ENCODE measurements at places on chromosomes 7 and 10.

DNA sequence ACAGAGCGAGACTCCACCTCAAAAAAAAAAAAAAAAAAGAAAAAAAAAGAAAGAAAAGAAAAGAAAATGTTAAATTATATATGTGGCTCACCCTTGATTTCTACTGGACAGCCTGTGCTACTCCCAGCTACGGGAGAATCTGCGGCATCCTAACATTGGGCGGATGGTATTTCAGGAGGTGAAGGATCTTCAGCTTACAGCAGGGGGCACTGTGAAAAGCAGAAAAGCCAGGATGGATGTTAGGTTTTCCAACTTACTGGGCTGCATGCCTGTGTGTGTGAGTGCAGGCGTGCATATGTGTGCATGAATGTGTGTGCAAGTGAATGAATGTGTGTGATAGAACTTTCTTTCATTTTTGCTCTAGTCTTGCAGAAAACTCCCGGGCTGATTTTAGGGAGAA, 1066.5 kb downstream of the TYW1 start:
- no peak for DNase-seq

- no peak for DNase-seq
Observed at GRCh38 chr10:3400348-3400747, 227.8 kb upstream of the PITRM1 start.

- no peak for DNase-seq
Observed at GRCh38 chr7:123492485-123492884, 41.9 kb downstream of the IQUB start.

DNA sequence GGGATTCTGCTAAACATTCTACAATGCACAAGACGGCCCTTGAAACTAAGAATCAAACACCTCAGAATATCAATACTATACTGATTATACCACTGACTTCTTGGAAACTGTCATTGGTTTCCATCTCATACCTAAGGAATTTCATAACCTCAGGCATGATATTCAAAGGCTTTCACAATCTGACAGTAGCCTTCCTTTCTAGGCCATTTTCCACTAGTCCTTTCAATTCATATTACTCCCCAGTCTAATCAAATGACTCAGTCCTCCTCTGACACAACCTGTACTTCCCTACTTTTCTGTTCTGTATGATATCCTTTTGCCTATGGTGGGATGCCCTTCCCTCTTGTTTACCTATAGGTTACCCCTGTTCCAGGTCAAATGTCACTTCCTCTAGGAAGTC, 48.3 kb downstream of the CSTF2T start:
- DNase-seq = no peak

- no peak for DNase-seq
Observed at GRCh38 chr10:30364345-30365268, 15.5 kb upstream of the MTPAP start.

GRCh38 chr10:28631896-28632583, 45.3 kb upstream of the BAMBI start:
- no peak for DNase-seq

- DNase-seq = no peak
Observed at GRCh38 chr10:82680608-82681007, 805.6 kb downstream of the NRG3 start.

DNA sequence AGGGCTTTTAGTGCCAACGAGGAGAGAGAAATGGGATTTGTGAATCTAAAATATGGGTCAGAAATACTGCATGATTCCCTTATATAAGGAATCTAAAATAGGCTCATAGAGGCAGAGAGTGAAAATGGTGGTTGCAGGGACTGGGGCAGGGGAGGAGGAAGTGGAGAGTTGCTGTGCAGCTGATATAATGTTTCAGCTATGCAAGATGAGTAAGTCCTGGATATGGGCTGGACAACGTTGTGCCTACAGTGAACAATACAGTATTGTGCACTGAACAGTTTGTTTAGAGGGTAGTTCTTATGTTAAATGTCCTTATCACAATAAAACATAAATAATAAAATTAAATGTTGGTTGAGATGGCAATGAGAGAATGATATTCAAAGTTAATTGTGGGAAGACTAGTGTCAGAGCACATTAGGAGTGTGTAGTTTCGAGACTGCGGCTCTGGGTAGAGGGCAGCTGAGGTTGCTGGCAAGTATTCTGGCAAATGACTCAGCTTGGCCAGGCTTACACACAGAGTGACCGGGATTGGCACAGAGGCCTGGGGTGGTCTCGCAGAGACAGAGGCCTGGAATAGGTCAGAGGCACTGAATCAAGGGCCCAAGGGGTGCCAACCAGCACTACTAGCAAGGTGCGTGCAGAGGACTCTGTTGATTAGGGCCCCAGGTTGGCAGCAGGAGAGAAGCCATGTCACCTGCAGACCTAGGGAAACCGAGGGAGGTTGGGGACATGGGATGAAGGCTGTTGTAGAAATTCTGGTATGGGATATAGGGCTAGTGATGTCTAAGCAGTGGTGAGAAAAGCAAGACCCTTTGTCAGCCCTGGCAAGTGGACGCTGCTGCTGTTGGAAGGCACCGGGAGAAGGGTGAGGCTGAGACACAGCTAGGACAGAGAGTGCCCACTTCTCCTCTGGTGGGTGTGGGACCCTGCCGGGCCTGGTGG, 2.8 kb upstream of the DEPP1 start:
- DNase-seq = no peak

GRCh38 chr7:116572036-116572435, 47.2 kb downstream of the CAV1 start:
- DNase-seq = no peak

DNA sequence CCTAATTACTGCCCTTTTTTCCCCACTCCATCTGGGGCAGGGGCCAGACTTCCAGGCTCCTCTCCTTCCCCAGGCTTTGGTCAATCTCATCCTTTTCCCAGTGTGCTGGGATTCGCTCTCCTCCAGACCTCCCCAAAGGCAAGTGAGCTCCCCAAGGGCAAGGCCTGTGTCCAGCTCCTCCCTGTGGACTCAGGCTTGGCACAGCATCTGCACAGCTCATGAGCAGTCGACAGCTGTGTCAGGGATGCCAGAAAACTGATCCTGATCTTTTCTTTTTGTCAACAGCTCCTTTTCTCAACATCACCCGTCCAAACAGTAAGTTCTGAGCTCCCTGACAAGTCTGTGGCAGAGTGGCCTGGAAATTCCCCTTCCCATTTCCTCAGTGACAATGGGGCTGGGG, 67.1 kb downstream of the C10orf120 start:
- no peak for DNase-seq

DNA sequence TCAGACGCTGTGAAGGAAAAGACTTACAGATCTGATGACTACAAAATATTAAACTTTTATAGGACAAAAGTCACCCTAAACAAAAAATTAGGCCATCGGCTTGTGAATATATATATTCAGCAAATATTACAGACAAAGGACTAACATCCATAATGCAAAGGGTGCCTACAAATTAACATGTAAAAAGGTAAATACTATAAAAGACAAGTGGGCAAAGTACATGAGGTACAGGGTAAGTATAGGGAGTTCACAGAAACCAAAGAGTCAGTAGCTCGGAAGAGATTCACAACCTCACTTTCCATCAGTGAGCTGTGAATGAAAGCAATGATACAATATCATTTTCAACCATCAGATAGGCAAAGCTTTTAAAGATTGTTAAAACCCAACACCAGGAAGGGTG, 16.7 kb upstream of the KLF14 start:
- no peak for DNase-seq

GRCh38 chr10:34719746-34720145, 95.3 kb downstream of the PARD3 start:
- DNase-seq = no peak

DNA sequence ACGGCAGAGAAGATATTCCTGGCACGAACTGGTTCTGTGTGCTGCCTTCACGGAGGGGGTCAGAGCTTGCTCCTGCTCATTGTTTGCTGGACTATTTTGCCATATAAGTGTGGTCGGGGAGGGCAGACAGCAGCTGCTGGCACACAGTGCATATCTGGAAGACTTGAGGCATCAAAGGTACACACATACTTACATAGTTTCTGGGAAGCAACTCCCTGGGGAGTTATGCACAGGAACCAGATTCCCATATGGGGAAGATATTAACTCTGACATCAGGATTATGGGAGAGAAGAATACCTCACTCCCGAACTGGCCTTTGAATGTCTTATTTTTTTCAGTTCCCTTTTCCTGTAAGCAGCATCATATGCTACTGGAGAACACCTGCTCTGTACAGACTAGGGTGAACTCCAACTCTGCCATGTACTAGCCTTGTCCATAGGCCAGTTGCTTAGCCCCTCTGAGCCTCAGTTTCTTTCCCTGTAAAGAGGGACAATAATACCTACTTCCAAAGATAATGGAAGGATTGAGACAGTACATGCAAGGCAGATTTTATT, 41.5 kb downstream of the LGI1 start:
- no peak for DNase-seq

- DNase-seq = no peak
Observed at GRCh38 chr10:86366902-86367151, 232 bp upstream of the GRID1 start.

DNA sequence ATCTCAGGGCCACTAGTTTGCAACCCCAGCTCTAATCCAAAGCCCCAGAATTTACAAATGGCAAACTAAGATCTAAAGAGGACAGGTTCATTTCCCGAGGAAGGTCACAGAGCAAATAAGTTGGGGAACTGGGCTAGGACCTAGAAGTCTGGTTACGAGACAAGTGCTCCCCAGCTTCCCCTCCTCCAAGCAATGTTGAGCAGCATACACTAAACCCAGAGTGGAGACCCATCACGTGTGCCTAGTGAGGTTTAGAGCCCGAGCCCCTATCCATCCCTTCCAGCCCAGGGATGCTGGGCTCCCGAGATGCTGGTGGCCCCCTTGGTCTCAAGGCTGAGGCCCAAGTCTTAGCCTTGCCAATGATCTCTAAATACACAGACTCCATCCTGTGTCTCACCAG, 209.5 kb upstream of the ZMIZ1 start:
- DNase-seq = no peak

DNA sequence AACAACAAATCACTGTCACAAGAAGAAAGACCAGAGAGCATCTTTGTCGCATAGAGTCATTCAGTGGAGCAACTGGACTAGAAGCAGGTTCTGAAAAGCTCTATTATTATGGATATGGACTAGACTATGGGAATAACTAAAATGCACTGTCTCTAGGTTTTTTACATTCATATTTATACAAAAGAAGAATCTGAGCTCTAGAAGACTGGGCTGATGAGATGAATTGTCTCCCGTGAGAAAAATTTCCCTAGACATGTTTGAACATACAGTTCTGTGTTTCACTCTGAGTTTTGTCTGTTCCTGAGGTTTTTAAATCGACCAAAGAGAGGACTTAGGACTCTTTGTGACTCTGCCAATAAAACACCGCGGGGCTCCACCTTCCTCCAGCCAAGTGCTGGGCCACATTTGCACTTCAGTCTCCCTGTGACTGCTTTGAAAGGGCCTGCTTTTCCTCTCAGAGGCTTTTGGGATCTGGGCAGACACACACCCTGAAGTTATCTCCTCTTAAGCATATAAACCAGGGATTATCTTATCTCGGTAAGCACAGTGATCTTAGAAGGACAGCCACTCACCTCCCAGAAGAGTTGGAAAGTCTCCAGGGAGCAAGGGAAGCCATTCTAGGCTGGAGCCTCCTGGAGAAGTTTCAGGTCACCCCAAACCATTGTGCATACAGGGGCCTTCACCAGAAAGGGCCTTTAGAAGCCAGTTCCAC, 101.0 kb upstream of the JCAD start:
- no peak for DNase-seq

DNA sequence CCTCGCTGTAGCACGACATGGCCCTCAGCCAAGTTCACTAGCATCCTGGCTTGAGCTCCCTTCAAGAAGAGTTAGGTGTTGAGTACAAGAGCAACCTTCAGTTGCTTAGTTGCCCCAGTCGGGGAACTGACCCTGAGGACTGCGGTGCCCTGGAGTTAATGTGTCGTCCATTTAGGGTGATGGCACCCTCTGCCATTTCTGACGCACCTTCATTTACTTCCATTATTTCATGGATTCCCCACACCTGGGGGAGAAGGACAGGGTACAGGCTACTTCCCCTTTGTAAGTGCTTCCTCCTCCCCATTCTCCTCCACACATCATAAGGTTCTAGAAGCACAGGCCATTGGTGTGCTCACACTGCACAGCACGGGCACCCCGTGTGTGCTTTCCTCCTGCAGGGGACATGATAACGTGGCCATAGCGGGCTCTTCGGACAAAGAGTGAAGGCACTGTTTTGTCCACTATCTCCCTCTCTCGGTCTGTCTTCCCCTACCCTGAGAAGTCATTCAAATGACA, 1.8 kb downstream of the ALOX5 start:
- DNase-seq = peak; percentile 46

DNA sequence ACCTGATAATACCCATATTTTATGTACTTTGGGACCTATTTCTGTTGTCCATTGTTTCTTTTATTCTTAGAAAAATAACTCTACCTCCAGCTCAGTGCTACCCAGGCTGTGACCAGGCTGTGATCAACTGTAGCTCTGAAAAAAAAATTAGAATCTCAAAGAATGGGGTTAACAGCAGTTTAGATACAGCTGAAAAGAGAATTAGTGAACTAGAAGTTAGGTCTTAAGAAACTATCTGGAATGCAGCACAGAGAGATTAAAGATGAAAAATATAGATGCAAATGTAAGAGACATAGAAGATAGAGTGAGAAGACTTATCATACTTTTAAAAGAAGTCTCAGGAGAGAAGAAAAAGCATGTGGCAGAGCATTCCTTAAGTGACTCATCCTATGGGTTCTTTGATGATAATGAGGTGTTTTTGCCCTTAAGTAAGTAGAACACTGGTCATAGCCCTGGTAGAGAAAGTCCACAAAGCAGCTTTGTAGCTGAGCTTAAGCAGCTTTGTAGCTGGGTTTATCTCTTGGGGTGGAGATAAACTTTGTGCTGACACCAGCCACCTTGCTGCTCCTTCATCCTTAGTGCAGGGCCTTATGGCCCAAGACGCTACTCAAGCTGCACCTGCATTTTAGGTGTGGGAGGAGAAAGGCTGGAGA, 27.3 kb upstream of the SFRP5 start:
- no peak for DNase-seq

- DNase-seq = no peak
Observed at GRCh38 chr10:95364342-95364741, 73.5 kb upstream of the PDLIM1 start.

GRCh38 chr10:79552143-79552542, 8.1 kb downstream of the SFTPA2 start:
- DNase-seq = no peak

GRCh38 chr7:125118444-125118843, 188.8 kb upstream of the POT1 start:
- no peak for DNase-seq

GRCh38 chr7:143069912-143070500, 17.9 kb downstream of the OR6V1 start:
- no peak for DNase-seq

DNA sequence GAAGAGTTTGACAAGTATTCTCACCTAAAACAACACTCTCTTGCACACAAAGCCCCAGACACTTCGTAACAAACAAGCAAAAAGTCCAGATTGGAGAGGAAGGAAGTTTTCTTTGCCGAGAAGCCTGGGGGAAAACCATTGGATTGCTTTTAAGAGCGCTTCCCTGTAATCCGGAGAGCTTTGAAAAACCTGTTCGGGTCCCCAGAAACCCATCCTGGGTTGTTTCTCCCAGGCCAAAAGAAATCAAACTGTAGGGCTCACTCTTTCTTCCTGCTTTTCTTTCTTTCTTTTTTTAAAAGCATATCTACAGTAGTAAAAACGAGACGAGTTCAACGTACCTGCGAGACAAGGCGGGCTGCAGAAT, 655 bp downstream of the SP8 start:
- DNase-seq = no peak
